ENCODE measurements at places on chromosomes 16 and 17.

- no peak for DNase-seq
These were observed 817 bp downstream of the ITGB4 start for GRCh38 chr17:75722076-75722475.

- no peak for DNase-seq
These were observed 30.3 kb downstream of the PRAC1 start for GRCh38 chr17:48692049-48692448.

- no peak for DNase-seq
These were observed 16.9 kb upstream of the ITGA3 start for GRCh38 chr17:50039058-50039457.

- no peak for DNase-seq
These were observed 669.3 kb downstream of the WWOX start for GRCh38 chr16:78768718-78769117.

DNA sequence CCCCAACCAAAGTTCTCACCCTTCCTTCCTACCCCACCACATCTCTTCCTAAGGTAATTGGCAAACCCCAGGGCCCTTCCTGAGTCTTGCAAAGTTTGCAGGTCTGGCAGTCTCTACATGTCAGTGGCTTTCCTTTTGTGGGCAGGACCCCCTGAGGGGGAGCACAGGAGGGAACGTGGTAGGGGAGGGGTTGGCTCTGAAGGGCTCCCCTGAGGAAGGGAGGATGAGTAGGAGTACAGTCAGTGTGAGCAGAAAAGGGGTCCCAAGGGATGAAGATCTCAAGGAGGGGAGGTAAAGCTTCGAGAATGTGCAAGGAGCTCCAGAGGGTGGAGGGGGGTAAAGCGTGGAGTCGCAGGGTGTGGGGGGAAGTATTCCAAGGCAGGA is 206.9 kb downstream of the RAB11FIP4 start:
- no peak for DNase-seq

GRCh38 chr17:2706911-2707510 is 4.6 kb downstream of the CLUH start:
- no peak for DNase-seq

DNA sequence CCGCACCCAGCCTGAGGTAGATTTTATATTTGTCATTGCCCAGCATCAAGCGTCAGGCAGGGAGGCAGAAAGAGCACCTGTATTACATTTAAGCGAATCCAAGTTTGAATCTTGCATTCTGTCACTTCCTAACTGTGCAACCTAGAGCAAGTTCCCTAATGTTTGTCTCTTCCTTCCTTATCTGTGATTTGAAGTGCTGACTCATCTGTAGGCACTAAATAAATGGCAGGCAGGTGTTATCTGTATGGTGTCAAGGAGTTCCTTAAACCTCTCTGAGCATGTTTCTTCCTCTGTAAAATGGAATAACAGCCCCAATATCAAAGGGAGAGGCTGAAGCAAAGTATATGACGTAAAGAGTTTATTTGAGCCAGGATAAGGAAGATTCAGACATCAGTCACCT is 24.3 kb downstream of the GP2 start:
- no peak for DNase-seq

DNA sequence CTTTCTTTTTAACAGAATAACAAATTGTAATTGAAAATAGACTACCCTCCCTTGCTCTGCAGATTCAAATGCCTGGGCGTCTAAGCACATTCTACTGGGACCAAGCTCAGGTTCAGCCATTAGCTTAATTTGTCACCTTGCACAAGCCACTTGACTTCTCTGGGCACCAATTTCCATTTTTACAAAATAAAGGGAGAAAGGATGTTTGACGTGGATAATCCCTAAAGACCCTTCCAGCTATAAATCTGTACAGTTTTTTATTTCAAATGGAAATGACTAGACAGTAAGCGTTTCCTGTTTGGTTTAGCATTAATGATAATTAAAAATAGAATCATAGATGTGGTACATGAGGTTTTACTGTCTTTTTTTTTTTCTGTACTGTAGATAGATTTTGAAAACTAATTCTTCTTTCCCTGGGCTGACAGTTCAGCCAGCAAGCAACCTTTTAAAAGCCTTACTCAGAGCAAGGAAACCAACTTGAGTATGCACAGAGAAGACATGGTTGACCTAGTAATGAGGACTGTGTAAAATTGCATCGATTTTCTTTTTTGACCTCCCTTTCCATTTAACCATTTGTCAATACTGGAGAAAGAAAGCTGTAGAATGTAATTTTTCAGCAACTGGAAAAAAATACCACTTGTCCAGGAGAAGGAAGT is 1329.5 kb upstream of the CDH8 start:
- no peak for DNase-seq

GRCh38 chr16:72769876-72770275 is 278.1 kb downstream of the ZFHX3 start:
- no peak for DNase-seq

GRCh38 chr17:81930142-81931125 is 2.9 kb upstream of the MAFG start:
- no peak for DNase-seq

DNA sequence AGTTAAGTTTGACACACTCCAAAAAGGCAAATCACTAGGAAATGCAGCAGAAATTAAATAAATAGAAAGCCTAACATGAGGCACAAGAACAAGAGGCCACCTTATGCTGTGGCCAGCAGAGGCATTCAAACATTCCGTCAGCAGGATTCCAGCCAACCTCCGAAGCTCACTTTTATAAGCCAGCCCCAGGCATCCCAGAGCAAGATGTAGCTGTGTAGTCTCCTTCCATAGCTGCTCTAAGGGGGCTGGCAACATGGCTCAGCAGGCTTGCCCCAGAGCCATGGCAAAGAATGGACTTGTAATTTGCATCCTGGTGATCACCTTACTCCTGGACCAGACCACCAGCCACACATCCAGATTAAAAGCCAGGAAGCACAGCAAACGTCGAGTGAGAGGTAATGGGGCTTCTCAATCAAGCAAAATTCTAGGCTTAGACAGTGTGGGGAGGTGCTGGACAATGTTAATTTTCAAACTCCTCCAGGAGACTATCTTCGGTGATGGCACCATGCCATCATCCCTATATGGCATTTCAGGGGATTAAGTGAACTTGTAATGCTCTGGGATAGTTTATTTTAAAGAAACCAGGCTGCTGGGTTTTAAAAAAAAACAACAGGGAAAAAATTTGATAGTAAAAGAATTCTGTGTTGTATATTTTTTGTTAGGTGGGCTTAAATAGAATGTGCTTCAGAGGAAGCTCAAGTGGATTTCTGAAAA is at the start of gene CLEC3A:
Gene CLEC3A, plus strand, starts transcription at position 202 of the 714 bp plus-strand sequence. Its CDS starts 79 bp downstream, at position 281.
- no peak for DNase-seq

GRCh38 chr16:53690771-53691170 is 12.9 kb downstream of the RPGRIP1L start:
- no peak for DNase-seq

GRCh38 chr17:3641014-3641413 is 4.5 kb downstream of the CTNS start:
- no peak for DNase-seq

DNA sequence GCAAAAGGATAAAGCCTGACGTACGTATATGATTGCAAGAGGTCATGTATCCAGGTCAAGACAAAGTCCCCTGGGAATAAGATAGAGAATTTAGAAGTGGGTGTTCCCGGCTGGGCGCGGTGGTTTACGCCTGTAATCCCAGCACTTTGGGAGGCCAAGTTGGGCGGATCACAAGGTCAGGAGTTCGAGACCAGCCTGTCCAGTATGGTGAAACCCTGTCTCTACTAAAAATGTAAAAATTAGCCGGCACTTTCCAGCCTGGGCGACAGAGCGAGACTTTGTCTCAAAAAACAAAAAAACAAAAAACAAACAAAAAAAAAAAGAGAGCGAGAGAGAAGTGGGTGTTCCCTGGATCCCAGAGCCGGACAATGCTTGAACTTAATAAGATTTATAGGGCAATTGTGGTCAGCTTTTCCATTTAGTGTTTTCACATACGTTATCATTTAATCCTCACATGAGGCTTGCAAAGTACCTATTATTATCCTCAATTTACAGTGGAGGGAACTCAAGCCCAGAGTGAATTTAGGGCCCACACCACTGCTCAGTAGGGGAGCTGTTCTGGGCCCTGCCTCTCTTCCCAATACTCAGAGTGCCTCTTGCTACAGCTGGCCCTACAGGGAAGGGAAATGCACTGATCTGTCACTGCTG is 481 bp upstream of the GLTPD2 start:
- DNase-seq, result no peak

GRCh38 chr17:78130437-78131101 is at the start of gene TMC8:
Gene TMC8 (plus strand): TSS chr17:78130771. CDS start chr17:78131589, 818 bp downstream.
- no peak for DNase-seq

- no peak for DNase-seq
These were observed 163.3 kb downstream of the HS3ST2 start for GRCh38 chr16:22977294-22977697.

- DNase-seq, result no peak
These were observed 4.6 kb downstream of the PTGES3L start for GRCh38 chr17:42975265-42975664.

- DNase-seq, result no peak
These were observed 2.1 kb upstream of the CAMKK1 start for GRCh38 chr17:3894911-3895343.

DNA sequence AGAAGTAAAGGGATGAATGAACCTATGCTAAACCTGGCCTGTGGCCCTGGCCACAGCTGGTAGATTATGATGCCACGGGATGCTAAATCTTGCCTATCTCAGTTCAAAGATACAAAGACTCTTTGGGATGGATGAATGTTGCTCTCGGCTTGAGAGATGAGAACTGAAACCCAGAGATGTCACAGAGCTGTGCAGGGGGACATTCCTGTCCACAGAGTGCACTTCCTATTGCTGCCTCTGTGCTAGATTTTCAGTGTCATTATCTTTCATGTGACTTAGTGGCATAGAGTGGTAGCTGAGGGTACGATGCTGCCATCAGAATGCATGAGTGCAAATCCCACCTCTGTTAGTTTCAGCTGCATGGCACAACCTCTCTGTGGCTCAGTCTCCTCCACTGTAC is 2.3 kb upstream of the MT1M start:
- DNase-seq, result no peak

DNA sequence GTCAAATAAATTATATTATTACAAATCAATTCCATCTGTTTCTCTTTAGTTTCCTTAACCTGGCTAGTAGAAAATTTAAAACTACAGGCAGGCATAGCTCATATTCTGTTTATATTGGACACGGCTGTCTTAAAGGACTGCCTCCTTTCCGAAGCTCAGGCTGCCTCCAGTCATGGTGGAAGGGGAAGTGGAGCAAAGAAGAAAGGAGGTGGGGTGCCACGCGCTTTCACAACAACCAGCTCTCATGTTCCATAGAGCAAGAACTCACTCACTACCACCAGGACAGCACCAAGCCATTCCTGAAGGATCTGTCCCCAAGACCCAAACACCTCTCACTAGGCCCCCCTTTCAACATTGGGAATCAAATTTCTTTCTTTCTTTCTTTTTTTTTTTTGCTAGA is 149.3 kb upstream of the KCNJ18 start:
- no peak for DNase-seq

- no peak for DNase-seq
These were observed 72.5 kb upstream of the BCAR1 start for GRCh38 chr16:75323933-75324332.

- no peak for DNase-seq
These were observed 87.5 kb downstream of the RPTOR start for GRCh38 chr17:80632046-80632581.

DNA sequence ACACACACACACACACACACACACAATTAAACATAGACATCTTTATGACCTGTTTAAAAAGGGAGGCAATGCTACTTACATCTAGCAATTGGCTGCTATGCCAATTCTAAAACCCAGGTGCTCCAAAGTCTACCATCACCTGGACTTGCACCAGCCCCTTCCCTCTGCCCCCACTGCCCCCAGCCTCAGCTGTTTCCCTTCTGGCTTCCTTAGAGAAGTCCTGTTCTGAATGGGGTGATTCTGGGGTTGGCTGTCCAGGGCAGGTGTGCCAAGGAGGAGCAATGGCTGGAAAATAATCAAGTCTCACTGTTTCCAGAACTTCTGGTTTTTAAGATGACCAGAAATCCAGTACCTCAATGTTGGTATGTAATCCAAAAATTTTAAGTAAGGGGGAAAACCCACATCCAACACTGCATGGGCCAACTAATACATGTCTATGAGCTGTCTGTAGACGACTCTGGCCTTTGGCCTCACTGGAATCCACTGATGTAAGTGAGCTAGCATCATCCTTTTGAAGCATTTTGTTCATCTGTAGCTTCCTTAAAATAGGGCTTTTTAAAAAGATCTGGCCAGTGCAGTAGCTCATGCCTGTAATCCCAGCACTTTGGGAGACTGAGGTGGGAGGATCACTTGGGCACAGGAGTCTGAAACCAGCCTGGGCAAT is 2.1 kb downstream of the IFT20 start:
- DNase-seq, result no peak

- DNase-seq, result no peak
These were observed 8.7 kb downstream of the EIF1 start for GRCh38 chr17:41697122-41697962.

DNA sequence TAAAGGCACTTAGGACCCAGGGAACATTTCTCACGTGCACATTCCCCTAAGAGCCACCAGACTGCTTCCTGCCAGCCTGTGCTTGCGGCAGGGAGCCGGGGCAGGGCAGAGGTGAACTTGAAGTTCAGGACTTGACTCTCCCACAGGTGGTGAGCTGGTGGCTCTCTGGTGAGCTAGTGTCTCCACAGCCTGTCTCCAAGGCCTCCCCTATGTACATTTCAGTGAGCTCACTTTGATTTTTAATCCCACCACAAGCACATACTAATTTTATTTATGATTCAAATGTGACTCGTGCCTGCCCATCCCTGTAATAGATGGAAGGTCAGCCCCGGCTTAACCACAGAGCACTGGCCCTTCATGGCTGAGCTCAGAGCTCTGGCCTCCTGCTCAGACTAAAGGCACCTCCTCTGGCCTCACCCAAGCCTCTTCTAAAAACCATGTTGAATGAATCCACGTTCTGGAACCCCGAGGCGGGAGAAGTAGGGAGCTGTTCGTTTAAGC is 9.2 kb downstream of the SNN start:
- DNase-seq, result no peak

DNA sequence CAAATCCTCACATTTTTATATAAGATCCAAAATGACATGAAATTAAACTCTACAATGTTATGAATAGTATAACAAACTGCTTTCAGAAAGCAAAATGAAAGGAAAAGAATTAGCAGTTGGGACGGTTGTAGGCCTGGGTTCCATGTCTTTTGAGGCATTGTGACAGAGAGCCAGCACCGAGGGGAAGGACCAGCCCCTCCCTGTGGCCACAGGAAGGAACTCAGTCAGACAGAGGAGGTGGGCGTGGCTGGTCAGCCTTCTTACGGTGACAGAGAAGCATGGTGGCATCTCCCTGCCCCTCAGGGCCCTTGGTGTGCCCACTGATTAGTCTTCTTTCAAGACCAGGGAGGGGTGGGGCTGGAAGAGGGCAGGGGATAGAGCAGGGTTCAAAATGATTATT is 5.7 kb downstream of the ZNF319 start:
- DNase-seq, result no peak
